Stimulated activated memory B cell treated with anti-CD40 and anti-IgM and Interleukin-4, amounts not matched to agents 10 μg/mL and 1 μg/mL and 100 μg/mL, for 72 hours (primary cell): ENCODE measurements at places on chromosomes 12 and 14.

GRCh38 chr12:26434299-26435068 lies 239.1 kb downstream of the SSPN start:
- peak overlapping the region; percentile 60 for H3K27ac ChIP-seq
- H3K36me3 ChIP-seq: peaks cover 21% of the 10 kb centered on the region
- peak; percentile 64 for ATAC-seq
- H3K27me3 ChIP-seq: no peaks in the 10 kb centered on the region
- H3K4me1 ChIP-seq: peaks cover 7% of the 10 kb centered on the region

- H3K27ac ChIP-seq: no peak overlapping the region
- ATAC-seq: no peak
- peaks cover 50% of the 10 kb centered on the region for H3K4me1 ChIP-seq
Measured at GRCh38 chr12:111997300-111997699, 15.7 kb downstream of the TMEM116 start.

GRCh38 chr14:75993567-75994041 lies 8.0 kb downstream of the IFT43 start:
- H3K4me1 ChIP-seq: peaks cover 11% of the 10 kb centered on the region
- no peak overlapping the region for H3K27ac ChIP-seq
- ATAC-seq: peak; percentile 48
- H3K27me3 ChIP-seq: no peaks in the 10 kb centered on the region

DNA sequence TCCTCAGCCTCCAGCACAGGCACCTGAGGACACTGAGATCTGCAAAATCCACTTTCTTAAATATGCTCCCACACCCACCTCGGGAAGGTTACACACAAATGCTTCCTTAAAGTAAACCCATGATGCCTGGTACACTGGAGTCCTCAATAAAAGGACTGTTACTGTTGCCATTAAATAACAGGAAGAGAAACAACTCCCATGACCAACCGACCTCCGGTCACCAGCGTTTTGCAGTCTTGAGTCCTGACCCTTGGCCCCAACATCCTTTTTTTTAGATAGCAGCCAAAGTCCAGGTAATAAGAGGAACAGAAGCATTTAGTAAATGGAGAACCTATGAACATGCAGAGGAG lies 42.4 kb downstream of the ITPK1 start:
- no peaks in the 10 kb centered on the region for H3K27me3 ChIP-seq
- ATAC-seq: peak; percentile 10
- H3K4me3 ChIP-seq: peak overlapping the region; percentile 68
- peak overlapping the region; percentile 86 for H3K27ac ChIP-seq

- no peak for ATAC-seq
- no peaks in the 10 kb centered on the region for H3K36me3 ChIP-seq
- H3K27me3 ChIP-seq: peaks cover 71% of the 10 kb centered on the region
- H3K27ac ChIP-seq: no peak overlapping the region
- peaks cover under 1% of the 10 kb centered on the region for H3K4me1 ChIP-seq
Measured at GRCh38 chr12:13204428-13204827, 7.9 kb downstream of the EMP1 start.

DNA sequence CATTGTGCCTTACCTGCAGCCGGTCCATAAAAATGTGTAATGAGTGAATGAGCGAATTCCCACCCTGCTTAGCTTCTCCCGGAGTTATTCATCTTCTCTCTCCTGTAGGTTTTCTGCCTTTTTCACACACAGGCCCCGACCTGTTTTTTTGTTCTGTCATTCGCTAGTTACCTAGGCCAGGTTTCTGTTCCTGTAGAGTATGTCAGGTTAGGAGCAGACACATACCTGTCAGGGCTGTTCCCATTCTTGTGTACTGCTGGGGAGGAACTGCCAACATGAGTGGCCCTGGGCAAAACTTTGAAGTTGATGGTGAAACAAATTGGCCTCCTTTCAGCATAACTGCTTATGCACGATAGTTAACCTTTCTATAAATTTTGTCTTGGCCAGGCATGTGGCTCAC lies 140.1 kb downstream of the SYNE2 start:
- no peak for ATAC-seq
- H3K4me1 ChIP-seq: peaks cover 7% of the 10 kb centered on the region
- H3K36me3 ChIP-seq: peaks cover 10% of the 10 kb centered on the region
- no peaks in the 10 kb centered on the region for H3K27me3 ChIP-seq
- H3K27ac ChIP-seq: no peak overlapping the region

DNA sequence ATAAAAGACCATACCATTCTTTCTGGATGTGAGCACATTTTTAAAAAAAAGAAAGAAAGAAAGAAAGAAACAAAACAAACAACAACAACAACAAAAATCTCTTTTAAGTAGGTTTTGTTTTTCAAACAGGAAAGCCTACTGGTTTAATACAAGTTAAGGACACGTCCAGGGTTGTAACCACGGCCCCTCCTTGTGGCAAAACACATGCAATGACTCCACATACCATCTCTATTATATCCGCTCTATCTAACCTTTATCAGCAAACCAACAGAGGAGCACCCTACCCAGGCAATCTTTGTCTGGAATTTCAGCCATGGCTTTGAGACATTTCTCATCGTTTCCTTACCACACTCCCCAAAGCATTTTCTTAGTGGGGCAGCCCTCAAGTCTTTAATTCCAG lies 360.5 kb upstream of the TMPO start:
- no peak for ATAC-seq
- no peaks in the 10 kb centered on the region for H3K36me3 ChIP-seq
- no peak overlapping the region for H3K4me3 ChIP-seq
- no peaks in the 10 kb centered on the region for H3K27me3 ChIP-seq
- no peaks in the 10 kb centered on the region for H3K4me1 ChIP-seq

- H3K4me3 ChIP-seq: peak overlapping the region; percentile 83
- H3K27ac ChIP-seq: peak overlapping the region; percentile 97
Measured at GRCh38 chr14:89164168-89165073, 252.6 kb downstream of the FOXN3 start.

DNA sequence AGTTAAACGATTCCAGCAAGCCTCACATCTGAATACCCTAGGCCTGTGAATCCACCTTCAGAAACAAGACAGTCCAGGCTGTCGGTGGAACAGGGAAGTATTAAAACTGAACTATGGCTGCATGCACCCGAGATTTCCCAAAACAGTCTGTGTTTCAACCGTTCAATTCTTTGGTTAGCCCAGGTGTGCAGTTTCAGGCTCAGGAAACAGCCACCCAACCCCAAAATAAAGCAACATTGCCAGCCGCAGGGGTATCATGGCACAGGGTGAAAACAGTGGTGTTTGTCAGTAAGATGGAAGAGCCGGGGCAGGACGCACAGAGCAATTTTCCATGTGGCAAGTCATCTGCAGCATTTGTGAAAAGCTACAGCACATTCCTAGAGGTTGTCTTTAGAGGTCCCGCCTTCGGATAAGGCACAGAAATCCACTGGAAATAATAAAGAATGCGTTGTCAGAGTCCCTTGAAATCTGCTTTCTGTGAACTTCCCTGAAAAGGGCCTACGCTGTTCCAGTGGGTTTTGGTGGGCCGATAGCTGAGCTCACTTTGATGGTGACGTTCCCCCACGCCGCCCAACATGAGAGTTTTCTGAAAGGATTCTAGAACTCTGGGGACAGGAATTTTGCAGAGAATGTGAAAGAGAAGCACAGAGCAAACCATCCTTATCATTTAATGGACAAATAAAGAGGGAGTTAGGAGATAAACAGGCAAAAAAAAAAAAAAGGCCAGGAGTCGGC lies 84.9 kb downstream of the BCL11B start:
- H3K4me1 ChIP-seq: no peaks in the 10 kb centered on the region
- H3K36me3 ChIP-seq: no peaks in the 10 kb centered on the region
- H3K27ac ChIP-seq: no peak overlapping the region
- H3K27me3 ChIP-seq: no peaks in the 10 kb centered on the region
- H3K4me3 ChIP-seq: no peak overlapping the region

- H3K27ac ChIP-seq: no peak overlapping the region
- H3K4me3 ChIP-seq: no peak overlapping the region
- no peaks in the 10 kb centered on the region for H3K36me3 ChIP-seq
- H3K27me3 ChIP-seq: peaks cover 20% of the 10 kb centered on the region
- peak; percentile 24 for ATAC-seq
Measured at GRCh38 chr14:36069535-36069900, 107.0 kb downstream of the PTCSC3 start.

GRCh38 chr12:77521508-77522115 lies 309.1 kb upstream of the NAV3 start:
- H3K27ac ChIP-seq: no peak overlapping the region
- ATAC-seq: no peak
- H3K27me3 ChIP-seq: no peaks in the 10 kb centered on the region
- no peaks in the 10 kb centered on the region for H3K4me1 ChIP-seq
- H3K36me3 ChIP-seq: no peaks in the 10 kb centered on the region
- no peak overlapping the region for H3K4me3 ChIP-seq

DNA sequence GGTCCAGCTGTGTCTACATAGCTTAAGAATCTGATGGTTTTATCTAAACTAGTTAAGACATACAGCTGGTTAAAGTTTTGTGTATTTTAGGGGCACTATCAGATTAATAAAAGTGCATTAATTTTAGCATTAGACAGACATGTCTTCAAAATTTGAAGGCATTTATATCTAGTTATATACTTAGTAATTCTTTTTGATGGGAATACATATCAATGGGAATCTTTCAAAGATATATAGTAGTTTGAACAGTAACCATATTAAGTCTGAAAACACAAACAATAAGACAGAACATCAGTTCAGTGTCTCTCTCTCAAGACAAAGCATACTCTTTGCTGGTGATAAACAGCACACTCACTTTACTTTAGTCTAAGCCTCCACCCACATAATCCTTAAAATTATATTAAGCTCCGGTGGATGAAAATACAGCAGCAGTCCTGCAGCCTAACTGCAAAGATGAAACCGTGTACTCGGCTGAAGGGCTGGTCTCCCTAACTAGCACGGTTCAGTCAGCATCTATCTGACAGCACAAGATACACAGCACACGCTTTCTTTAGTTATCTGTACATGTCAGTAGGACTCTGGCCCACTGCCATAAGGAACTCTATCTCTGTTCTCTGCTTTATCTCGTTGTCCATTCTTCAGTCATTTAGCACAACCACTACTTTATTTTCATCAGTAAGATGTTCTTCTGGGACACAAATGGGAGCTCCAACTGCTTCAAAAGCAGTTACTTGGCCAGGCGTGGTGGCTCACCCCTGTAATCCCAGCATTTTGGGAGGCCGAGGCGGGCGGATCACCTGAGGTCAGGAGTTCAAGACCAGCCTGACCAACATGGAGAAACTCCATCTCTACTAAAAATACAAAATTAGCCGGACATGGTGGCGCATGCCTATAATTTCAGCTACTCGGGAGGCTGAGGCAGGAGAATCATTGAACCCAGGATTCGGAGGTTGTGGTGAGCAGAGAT lies 80.5 kb downstream of the MED13L start:
- no peaks in the 10 kb centered on the region for H3K36me3 ChIP-seq
- no peak overlapping the region for H3K4me3 ChIP-seq
- peak overlapping the region; percentile 87 for H3K27ac ChIP-seq
- peaks cover 88% of the 10 kb centered on the region for H3K4me1 ChIP-seq
- no peaks in the 10 kb centered on the region for H3K27me3 ChIP-seq

GRCh38 chr12:32240831-32241230 lies 134.2 kb downstream of the BICD1 start:
- H3K36me3 ChIP-seq: peaks cover 24% of the 10 kb centered on the region
- no peak overlapping the region for H3K27ac ChIP-seq
- H3K4me1 ChIP-seq: no peaks in the 10 kb centered on the region
- no peak overlapping the region for H3K4me3 ChIP-seq
- no peak for ATAC-seq
- no peaks in the 10 kb centered on the region for H3K27me3 ChIP-seq

DNA sequence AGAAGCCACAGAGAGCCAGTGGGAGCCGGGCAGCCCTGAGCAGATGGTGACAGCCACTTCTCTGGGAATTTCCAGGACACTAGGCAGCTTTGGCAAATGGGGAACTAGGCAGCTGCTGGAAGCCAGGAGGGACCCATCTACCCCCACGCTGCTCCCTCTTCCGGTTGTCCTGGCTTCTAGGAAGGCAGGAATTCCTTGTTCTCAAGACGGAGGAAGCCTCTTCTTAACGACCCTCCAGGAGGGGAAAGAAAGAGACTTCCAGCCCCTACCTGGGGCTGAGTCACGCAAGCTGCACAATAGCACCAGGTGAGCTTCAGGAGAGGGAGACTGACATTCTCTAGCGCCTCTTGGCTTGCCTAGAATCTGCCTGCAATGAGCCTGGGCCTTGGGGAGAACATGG lies 141.5 kb downstream of the ANO2 start:
- no peak overlapping the region for H3K4me3 ChIP-seq
- H3K36me3 ChIP-seq: no peaks in the 10 kb centered on the region
- no peak overlapping the region for H3K27ac ChIP-seq
- H3K4me1 ChIP-seq: no peaks in the 10 kb centered on the region
- H3K27me3 ChIP-seq: peaks cover 13% of the 10 kb centered on the region
- ATAC-seq: no peak

- no peaks in the 10 kb centered on the region for H3K4me1 ChIP-seq
- no peak overlapping the region for H3K27ac ChIP-seq
- no peak overlapping the region for H3K4me3 ChIP-seq
- H3K27me3 ChIP-seq: peaks cover 75% of the 10 kb centered on the region
- no peak for ATAC-seq
- no peaks in the 10 kb centered on the region for H3K36me3 ChIP-seq
Measured at GRCh38 chr12:52197371-52198231, 5.8 kb upstream of the KRT80 start.

- H3K4me3 ChIP-seq: no peak overlapping the region
- no peaks in the 10 kb centered on the region for H3K4me1 ChIP-seq
- no peak for ATAC-seq
- no peaks in the 10 kb centered on the region for H3K36me3 ChIP-seq
- H3K27ac ChIP-seq: no peak overlapping the region
Measured at GRCh38 chr14:103155010-103155409, 31.7 kb downstream of the TNFAIP2 start.

DNA sequence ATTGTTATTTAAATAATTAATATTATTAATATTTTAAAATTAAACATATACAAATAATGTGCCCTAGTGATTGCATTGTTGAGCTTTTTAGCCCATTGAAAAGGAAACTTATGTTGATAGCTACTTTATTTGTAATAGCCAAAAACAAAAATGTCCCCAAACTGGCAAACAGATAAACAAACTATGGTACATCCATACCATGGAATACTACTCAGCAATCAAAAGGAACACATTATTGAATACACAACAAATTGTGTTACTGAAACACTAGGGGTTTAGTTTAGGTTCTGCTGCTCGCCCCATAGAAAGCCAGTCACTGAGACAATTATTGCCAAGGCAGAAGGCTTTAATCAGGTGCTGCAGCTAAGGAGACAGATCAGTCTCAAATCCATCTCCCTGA lies 239.7 kb upstream of the KITLG start:
- H3K36me3 ChIP-seq: no peaks in the 10 kb centered on the region
- H3K27me3 ChIP-seq: no peaks in the 10 kb centered on the region
- no peak overlapping the region for H3K4me3 ChIP-seq
- no peak overlapping the region for H3K27ac ChIP-seq

- no peak for ATAC-seq
- H3K36me3 ChIP-seq: no peaks in the 10 kb centered on the region
- peaks cover 58% of the 10 kb centered on the region for H3K4me1 ChIP-seq
- peak overlapping the region; percentile 96 for H3K27ac ChIP-seq
Measured at GRCh38 chr12:108729612-108730364, 1.5 kb downstream of the CORO1C start.

DNA sequence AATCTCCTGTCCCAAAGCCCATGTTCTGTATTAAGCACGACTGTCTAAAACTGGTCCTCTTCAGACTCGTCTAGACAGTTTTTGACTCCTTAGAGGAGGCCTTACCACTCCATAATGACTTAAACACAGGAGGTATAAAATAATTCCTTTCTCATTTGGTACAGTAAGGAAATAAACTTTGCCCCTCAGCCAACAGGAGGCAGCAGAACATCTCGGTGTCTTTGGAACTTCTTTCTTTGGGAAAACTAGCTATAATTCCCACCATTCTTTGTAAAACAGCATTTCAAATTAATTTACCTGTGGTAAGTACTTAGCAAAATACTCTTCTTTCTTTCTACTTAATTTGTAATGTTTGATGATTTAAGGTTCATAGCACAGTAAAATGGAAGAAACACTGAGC lies 292.7 kb upstream of the G2E3 start:
- ATAC-seq: no peak
- H3K4me3 ChIP-seq: no peak overlapping the region
- no peaks in the 10 kb centered on the region for H3K4me1 ChIP-seq
- H3K27ac ChIP-seq: no peak overlapping the region

- no peak overlapping the region for H3K27ac ChIP-seq
- no peak for ATAC-seq
Measured at GRCh38 chr12:113461666-113462065, 10.0 kb downstream of the LHX5 start.
